ENCODE measurements at places on chromosomes 7 and 10.

GRCh38 chr7:35988105-35988504, 164.9 kb upstream of the EEPD1 start:
- no peak for DNase-seq

GRCh38 chr10:43890124-43890523, 241.4 kb upstream of the ZNF32 start:
- no peak for DNase-seq

- DNase-seq: no peak
Observed at GRCh38 chr7:78141522-78142281, 343.1 kb downstream of the PHTF2 start.

DNA sequence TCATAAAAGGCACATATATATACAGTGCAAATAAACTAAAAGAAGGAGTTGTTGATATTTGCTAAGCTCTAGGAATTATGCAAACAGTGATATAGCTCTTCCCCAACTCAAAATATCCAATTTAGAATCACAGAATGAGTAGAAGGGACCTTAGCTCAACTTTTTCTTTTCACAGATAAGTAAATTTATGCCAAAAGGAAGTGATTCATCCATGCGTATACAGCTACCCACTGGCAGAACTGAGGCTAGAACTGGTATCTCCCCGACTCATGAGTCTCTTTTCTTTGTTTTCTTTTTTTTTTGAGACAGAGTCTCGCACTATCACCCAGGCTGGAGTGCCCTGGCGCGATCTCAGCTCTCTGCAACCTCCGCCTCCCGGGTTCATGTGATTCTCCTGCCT, 54.2 kb upstream of the SVIL start:
- no peak for DNase-seq

DNA sequence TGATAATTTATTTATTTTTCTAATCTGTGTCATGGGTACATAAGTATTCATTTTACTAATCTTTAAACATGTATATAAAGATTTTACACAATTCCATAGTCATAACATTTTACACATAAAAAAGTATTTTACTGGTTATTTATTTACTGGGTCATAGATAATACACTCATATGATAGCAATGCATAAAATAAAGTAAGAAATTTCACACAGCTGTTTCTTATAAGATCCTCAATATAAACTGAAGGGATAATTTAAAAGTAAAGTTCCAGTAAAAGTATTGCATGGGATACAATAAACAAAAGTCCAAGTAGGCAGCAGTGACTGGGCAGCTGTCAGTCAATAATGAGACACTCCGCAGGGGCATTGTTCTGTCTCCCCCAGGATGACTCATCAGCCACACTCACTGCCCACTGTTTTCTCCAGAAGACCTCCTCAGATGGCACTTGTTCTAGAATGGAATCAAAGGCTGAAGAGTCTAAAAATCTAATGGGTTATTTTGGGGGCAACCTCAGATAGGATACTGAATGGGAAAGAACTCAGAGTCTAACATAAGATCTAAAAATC, 32.7 kb downstream of the DPY19L1 start:
- DNase-seq: no peak

GRCh38 chr7:2558629-2559282, at the start of gene IQCE:
Gene IQCE (plus strand): TSS chr7:2558979. CDS start chr7:2559182, 203 bp downstream.
- DNase-seq: peak; percentile 88

GRCh38 chr7:146781352-146782116, 664.9 kb downstream of the CNTNAP2 start:
- DNase-seq: no peak

- DNase-seq: no peak
Observed at GRCh38 chr7:27873981-27874957, 134.3 kb downstream of the TAX1BP1 start.

GRCh38 chr10:103765981-103766380, 89.4 kb downstream of the SH3PXD2A start:
- DNase-seq: peak; percentile 33

GRCh38 chr10:17122052-17122451, 7.6 kb downstream of the CUBN start:
- no peak for DNase-seq

DNA sequence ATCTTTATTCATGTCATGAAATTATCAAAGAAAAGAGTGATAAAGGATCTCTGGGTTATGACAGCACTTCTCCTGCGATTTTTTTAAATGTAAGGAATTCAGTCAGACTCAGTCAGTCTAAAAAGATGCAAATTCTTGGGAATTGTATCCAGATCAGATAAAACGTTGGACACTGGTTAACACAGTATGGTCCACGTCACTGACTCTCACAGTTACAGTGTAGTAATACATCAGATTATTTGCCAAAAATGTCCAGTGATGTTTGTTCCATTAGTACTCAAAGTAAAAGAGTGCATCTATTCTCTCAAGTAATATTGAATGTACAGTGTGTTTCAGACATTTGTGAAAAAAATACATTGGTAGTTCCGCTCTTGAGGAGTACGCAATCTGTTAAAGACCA, 224.5 kb downstream of the PCDH15 start:
- DNase-seq: no peak

DNA sequence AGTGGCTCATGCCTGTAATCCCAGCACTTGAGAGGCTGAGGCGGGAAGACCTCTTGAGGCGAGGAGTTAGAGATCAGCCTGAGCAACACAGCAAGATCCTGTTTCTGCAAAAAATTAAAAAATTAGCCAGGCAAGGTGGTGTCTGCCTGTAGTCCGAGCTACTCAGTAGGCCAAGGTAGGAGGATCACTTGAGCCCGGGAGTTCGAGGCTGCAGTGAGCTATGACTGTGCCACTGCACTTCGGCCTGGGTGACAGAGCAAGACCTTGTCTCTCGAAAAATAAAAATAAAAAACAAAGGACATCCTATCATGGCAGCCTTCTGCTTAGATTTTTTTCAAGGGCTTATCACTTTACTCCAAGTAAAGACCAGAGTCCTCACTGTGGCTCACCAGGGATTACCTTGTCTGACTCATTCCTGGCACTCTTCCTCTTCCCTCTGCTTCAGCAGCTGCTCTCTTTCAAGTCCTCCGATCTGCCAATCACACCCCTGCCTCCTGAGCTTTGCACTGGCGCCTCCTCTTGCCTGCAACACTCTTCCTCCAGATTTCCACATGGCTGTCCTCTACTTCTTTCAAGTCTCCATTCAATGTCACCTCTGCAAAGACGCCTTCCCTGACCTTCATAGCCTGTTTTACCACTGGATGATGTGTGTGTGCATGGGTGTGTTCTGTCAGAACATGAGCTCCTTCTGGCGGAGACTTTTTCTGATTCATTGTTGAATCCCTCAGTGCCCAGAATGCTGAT, 7.7 kb downstream of the PRTFDC1 start:
- DNase-seq: no peak

- DNase-seq: no peak
Observed at GRCh38 chr7:12431886-12432556, 28.4 kb upstream of the VWDE start.

GRCh38 chr10:4708123-4708759, 117.8 kb upstream of the AKR1E2 start:
- DNase-seq: no peak

- no peak for DNase-seq
Observed at GRCh38 chr7:148720472-148720871, 21.8 kb downstream of the CUL1 start.

GRCh38 chr7:85030893-85031292, 156.0 kb downstream of the SEMA3D start:
- no peak for DNase-seq

DNA sequence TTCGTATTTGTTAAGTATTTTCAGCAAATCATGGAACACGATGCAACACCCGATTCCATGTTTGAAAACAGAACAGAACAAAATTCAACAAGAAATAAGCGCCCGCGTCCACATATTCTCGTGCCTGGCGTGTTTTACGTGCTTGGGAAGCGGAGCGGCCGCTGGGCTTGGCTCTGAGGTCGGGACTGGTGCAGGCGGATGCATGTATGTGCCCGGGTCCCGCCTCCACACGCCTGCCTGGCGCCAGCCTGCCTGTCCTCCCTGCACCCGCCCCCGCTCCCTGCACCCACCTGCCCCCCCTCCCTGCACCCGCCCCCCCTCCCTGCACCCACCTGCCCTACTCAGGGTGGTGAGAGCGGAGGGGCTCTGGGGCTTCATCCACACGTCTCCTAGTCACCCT, 454.5 kb downstream of the DNAJB6 start:
- no peak for DNase-seq

GRCh38 chr7:39293056-39293823, 273.0 kb upstream of the YAE1 start:
- DNase-seq: no peak

GRCh38 chr7:57638666-57639065, 188.7 kb downstream of the ZNF716 start:
- DNase-seq: no peak

- peak; percentile 58 for DNase-seq
Observed at GRCh38 chr7:36291387-36292316, 98.0 kb upstream of the ANLN start.

GRCh38 chr10:118207470-118208007, 134.6 kb downstream of the FAM204A start:
- DNase-seq: no peak

GRCh38 chr10:9427209-9427608, 1372.7 kb downstream of the GATA3 start:
- DNase-seq: no peak

GRCh38 chr7:99004781-99005500, 126.6 kb downstream of the TRRAP start:
- DNase-seq: no peak

DNA sequence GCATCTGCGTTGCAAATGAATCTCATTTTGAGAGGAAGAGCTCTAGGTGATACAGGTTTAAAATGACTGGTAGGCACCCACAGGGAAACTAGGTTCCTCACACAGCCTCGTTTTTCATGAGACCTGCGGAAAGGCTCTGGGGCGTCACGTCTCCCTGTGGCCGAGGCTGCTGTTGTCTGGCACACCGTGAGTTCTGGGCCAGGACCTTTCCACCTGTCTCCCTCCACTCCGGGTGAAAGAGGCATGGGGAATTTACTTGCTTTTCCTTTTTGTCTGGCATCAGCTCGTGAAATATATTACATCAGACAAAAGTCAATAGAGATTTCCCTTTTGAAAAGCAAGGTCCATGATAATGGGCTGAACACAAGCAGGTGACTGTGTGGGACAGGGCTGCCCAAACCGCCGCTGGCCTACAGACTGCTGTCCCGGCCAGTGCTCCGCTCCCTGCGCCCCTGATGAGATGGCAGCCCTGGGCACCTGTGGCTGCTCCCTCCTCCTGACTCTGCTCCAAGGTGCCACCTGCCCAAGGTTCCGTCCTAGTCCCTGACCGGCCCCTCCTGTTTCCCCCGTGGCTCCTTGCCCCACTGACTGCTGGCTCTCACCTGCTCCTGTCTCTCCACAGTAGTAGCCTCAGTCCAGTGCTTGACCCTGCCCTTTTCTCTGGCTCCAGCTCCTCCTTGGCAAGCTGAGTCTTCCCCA, 109.6 kb downstream of the NKX6-2 start:
- no peak for DNase-seq

- no peak for DNase-seq
Observed at GRCh38 chr10:37777056-37777455, 80.4 kb downstream of the ZNF248 start.

DNA sequence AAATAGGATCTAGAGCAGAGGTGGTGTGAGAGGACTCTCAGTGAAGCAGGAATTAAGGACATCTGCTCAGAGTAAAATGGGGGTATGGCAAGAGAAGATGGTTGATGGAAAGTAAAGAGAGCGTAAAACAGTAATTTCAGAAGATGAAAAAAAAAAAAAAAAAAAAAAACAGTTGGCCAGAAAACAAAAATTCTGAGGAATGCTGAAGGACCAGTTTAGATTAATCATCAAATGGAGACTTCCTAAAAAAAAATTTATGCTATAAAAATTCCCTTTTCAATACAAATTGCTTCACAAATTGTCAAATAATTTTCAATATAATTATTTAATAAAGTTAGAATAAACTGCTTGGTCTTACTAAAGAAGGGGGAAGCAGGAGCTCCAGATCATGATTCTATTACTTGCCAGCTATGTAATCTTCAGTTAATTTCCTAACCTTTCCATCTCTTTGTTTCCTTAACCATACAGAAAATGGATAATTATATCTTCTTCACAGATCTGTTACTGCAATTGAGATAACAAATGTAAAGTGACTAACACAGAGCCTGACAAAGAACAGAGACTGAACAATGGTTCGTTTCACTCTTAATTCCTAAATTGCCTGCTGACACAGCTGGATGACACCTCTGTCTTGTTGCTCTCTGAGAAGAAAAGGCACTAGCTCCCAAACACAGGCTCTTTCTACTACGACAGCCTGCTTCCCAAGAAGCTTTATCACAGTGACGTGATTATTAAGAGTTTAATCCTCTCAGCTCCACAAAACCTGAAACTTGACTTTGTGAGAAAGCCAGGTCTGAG, 64.9 kb upstream of the GPR22 start:
- DNase-seq: no peak

DNA sequence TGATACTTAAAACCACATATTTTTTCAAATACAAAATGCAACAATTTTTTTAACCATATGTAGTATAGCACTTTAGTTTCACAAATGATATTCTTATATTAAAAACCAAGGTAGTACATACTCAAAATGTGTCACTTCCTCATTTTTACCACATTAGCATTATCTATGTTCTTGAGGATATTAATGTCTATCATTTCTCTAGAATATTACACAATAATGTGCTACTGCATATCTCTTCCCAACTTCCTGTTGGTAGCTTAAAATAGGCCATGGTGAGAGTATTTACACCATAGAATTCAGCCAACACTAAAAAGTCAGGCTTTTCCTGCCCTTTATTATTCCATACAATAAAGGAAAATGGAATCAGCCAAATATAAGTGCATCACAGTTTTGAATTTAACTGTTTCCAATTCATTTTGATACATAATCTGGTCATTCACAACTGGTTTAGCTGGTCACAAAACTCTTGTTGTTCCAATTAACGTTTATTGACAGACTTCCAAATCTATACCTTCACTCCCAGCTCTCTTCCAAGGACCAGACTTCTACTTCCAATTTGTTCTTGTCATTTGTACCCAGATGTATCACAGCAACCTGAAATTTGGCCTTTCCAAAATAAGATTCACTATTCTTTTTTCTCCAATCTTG, 20.0 kb upstream of the LRRC17 start:
- DNase-seq: no peak

GRCh38 chr7:15620491-15621185, 58.8 kb upstream of the AGMO start:
- no peak for DNase-seq

GRCh38 chr7:43753271-43753810, 5.1 kb upstream of the BLVRA start:
- DNase-seq: no peak

GRCh38 chr10:119457966-119458766, 84.4 kb downstream of the RGS10 start:
- DNase-seq: no peak

GRCh38 chr10:49633327-49634068, 19.7 kb downstream of the CHAT start:
- DNase-seq: no peak

GRCh38 chr7:138204982-138205298, 128.7 kb downstream of the AKR1D1 start:
- DNase-seq: no peak
